ENCODE measurements at places on chromosomes 3 and 15. TPM values are rescaled to one million over a fixed set of nuclear protein-coding genes. Genes with fewer than 3 reads are reported as not detected.

DNA sequence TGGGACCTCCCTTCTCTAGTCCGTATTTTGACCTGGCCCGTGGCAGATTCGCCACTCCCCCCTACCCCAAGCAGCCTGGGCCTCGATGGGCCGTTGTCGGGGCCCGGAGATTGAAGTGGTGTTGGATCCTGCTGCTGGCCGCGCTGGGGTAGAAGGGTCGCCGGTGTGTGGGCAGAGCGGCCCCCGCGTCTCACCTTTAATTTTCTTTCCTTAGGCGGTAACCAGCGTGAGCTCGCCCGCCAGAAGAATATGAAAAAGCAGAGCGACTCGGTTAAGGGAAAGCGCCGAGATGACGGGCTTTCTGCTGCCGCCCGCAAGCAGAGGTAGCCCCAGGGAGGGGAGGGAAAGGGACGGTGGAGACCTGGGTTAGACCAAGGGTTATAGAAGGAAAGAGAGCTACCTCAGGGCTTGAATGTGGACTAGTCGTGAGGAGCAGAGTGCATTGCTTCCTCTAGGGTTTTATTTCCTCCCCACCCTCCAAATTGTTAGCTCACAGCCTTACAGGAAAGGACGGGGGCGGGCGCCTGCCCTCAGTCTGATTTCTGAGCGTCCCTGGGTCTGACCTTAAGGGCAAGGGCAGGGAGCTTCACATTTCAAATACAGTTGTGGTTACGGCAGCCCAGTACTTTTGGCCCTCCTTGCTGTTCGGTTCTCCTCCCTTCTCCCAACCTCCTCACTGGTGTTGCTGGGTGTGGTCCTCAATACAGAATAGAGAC, 799 bp downstream of the SERF2 start:
- no peaks in the 10 kb centered on the region for H3K27me3 ChIP-seq
- H3K36me3 ChIP-seq: peaks cover 38% of the 10 kb centered on the region
- H3K4me1 ChIP-seq: peaks cover 19% of the 10 kb centered on the region
- no peak for DNase-seq

The UPK1B gene
- not detected for total RNA-seq

The GRIP2 gene
- total RNA-seq: 0.21 TPM

DNA sequence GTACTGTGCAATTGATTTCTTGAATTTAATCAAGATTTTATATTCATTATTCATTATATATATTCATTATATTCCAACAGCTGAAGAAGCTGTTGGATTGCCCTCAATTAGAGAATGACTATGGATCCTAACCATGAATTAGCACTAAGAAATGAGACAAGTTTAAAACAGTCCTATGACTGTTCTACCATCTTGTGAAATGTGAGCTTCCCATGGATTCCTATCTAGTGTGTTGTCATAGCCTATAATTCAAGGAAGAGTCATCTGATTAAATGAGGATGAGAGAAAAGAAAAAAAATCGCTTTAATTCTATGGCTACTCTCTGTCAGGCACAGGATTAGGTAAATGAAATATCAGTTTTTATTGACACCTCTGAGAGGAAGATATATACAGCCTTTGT, 696.6 kb upstream of the NAALADL2 start:
- no peaks in the 10 kb centered on the region for H3K36me3 ChIP-seq
- no peaks in the 10 kb centered on the region for H3K27me3 ChIP-seq
- no peak overlapping the region for H3K4me3 ChIP-seq
- H3K27ac ChIP-seq: no peak overlapping the region
- no peak for DNase-seq

The CHRNA3 gene
- not detected for total RNA-seq

GRCh38 chr3:192817053-192817452, 89.7 kb upstream of the FGF12 start:
- no peak overlapping the region for H3K27ac ChIP-seq
- no peaks in the 10 kb centered on the region for H3K36me3 ChIP-seq
- H3K4me3 ChIP-seq: no peak overlapping the region
- peaks cover 9% of the 10 kb centered on the region for H3K4me1 ChIP-seq

DNA sequence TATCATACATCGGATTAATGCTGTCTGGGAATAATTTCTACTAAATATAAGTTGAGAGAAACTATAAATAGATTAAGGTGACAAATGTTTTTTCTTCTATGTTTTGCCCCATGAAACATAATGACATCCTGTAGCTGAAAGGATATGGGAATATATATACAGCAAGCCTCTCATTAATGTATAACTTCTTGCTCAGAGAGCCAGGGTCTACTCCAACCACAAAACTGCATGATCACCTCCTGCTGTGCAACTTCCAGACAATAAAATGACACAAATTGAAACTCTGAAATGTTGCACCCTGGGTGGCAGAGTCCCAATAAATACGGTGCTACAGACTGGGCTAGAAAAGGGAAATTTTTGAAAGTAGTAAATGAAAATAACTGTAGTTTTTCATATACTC, 571.9 kb upstream of the CBLB start:
- no peak overlapping the region for H3K27ac ChIP-seq
- no peaks in the 10 kb centered on the region for H3K36me3 ChIP-seq
- no peak for DNase-seq
- H3K27me3 ChIP-seq: no peaks in the 10 kb centered on the region
- H3K4me3 ChIP-seq: no peak overlapping the region
- no peaks in the 10 kb centered on the region for H3K4me1 ChIP-seq

The ECE2 gene
- total RNA-seq: not detected

DNA sequence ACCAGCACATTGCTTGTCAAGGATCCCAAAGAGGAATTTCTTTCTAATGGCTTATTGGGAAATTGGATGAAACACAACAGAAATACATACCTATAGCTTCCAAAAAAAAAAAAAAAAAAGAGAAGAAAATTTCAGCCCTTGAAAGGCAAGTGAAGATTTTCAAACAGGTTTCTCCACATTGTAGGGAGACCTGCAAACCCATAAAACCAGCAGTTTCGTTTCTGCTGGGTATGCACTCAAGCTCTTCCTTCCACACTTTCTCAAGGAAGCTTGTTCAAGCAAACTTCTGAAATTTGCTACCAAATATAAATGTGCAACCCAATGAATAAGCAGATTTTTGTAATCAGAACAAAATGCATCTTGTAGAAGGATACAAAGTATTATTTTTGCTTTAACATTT, 15.9 kb upstream of the SH3BP5 start:
- DNase-seq: no peak
- H3K27ac ChIP-seq: no peak overlapping the region
- H3K4me3 ChIP-seq: no peak overlapping the region

The CD96 gene
- total RNA-seq: 0.32 TPM

GRCh38 chr3:41158947-41159346, 40.4 kb upstream of the CTNNB1 start:
- H3K36me3 ChIP-seq: no peaks in the 10 kb centered on the region
- DNase-seq: no peak
- H3K4me3 ChIP-seq: no peak overlapping the region
- no peak overlapping the region for H3K27ac ChIP-seq

GRCh38 chr3:45781841-45782240, 14.5 kb downstream of the SLC6A20 start:
- DNase-seq: peak; percentile 46
- no peaks in the 10 kb centered on the region for H3K4me1 ChIP-seq
- no peaks in the 10 kb centered on the region for H3K36me3 ChIP-seq
- H3K27ac ChIP-seq: no peak overlapping the region
- no peaks in the 10 kb centered on the region for H3K27me3 ChIP-seq

The C3orf33 gene
- not detected for total RNA-seq

GRCh38 chr3:110562621-110563020, 509.0 kb upstream of the NECTIN3 start:
- no peaks in the 10 kb centered on the region for H3K36me3 ChIP-seq
- no peaks in the 10 kb centered on the region for H3K27me3 ChIP-seq
- no peak overlapping the region for H3K4me3 ChIP-seq
- H3K4me1 ChIP-seq: no peaks in the 10 kb centered on the region

DNA sequence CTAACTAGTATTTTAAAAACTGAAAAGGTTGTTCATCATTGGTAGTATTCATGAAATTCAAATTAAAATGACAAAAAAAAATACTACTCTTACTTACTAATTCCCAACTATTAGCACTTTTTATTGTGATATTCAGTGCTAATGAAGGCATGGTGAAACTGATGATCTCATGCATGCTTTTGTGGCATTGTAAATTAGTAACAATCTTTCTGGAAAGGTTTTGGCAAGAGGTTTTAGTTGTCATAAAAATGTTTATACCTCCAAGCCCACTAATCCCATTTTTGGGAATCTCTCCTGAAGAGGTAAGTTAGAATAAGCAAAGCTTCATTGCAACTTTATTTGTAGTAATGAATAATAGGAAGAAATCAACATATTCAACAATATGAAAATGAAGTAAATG, 53.0 kb downstream of the LYSMD4 start:
- H3K27ac ChIP-seq: no peak overlapping the region
- H3K4me1 ChIP-seq: peaks cover 4% of the 10 kb centered on the region

GRCh38 chr15:94770199-94770598, 538.8 kb downstream of the MCTP2 start:
- no peak for DNase-seq
- no peaks in the 10 kb centered on the region for H3K27me3 ChIP-seq
- no peaks in the 10 kb centered on the region for H3K36me3 ChIP-seq

GRCh38 chr15:55588815-55589115, 620 bp upstream of the PYGO1 start:
- no peaks in the 10 kb centered on the region for H3K36me3 ChIP-seq
- peak overlapping the region; percentile 98 for H3K27ac ChIP-seq
- peak overlapping the region; percentile 80 for H3K4me3 ChIP-seq
- H3K4me1 ChIP-seq: no peaks in the 10 kb centered on the region

GRCh38 chr15:75065467-75065850, 42.1 kb downstream of the PPCDC start:
- H3K27ac ChIP-seq: peak overlapping the region; percentile 74
- H3K27me3 ChIP-seq: no peaks in the 10 kb centered on the region
- no peaks in the 10 kb centered on the region for H3K36me3 ChIP-seq
- H3K4me1 ChIP-seq: no peaks in the 10 kb centered on the region
- no peak for DNase-seq

All from ascending aorta (tissue), 2 donors.